ENCODE measurements at places on chromosomes 11 and 22.

GRCh38 chr11:127679816-127680545 is 679.4 kb upstream of the KIRREL3 start:
- no peak for DNase-seq

GRCh38 chr11:62622476-62623089 is 797 bp upstream of the B3GAT3 start:
- DNase-seq, result no peak

- DNase-seq, result no peak
Measured at GRCh38 chr11:133724116-133724515, 121.2 kb downstream of the SPATA19 start.

- no peak for DNase-seq
Measured at GRCh38 chr11:74072286-74072685, 63.4 kb upstream of the UCP3 start.

DNA sequence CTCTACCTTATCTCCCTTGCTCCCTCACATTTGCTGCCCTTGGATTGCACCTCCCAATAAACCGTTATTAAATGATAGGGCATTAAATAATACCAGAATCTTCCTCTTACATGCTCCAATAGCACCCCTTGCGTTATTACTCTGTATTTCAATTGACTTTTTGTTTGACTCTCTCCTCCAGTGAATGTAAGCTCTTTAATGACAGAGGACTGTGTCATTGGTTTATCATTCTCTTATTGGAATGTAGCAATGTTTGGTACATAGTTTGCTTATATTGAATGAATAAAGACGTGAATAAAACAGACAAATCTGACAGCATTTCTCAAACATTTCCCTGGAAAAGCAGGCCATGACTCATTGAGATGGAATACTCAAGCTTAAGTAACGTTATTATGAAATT is 8.7 kb upstream of the MPEG1 start:
- DNase-seq, result no peak

DNA sequence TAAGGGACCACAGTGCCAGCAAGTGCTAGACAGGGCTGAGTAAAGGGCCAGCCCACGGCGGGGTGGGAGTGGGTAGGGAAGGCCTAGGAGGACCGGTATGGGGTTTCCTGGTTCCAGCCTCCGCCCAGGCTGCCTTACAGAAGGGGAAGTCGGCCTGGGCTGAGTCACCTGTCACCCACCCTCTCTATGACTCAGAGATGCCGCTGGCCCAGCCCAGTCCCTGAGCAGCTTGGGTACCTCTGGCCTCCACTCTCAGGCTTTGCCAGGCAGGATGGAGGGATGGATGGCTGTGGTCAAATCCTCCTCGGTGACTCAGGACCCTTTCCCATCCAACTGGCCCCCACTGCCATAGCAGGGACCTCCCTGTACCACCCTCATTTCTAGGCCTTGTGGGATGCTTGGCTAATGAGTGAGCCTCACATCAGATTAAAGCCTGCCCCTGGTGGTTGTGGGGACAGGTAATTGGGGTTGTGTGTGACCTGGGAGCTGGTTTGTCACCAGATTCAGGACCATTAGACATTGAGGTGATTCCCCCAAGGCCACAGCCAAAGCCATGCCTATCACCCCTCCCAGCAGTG is 13.9 kb downstream of the SLC35E4 start:
- DNase-seq, result peak; percentile 33

- DNase-seq, result peak; percentile 23
Measured at GRCh38 chr11:122981388-122982264, at the start of gene BSX. Gene BSX (minus strand): TSS chr11:122981834. CDS start chr11:122981671, 163 bp downstream.

- no peak for DNase-seq
Measured at GRCh38 chr11:25655636-25656035, 676.3 kb upstream of the ANO3 start.

- DNase-seq, result peak; percentile 87
Measured at GRCh38 chr22:46758867-46759290, 3.6 kb upstream of the TBC1D22A start.

DNA sequence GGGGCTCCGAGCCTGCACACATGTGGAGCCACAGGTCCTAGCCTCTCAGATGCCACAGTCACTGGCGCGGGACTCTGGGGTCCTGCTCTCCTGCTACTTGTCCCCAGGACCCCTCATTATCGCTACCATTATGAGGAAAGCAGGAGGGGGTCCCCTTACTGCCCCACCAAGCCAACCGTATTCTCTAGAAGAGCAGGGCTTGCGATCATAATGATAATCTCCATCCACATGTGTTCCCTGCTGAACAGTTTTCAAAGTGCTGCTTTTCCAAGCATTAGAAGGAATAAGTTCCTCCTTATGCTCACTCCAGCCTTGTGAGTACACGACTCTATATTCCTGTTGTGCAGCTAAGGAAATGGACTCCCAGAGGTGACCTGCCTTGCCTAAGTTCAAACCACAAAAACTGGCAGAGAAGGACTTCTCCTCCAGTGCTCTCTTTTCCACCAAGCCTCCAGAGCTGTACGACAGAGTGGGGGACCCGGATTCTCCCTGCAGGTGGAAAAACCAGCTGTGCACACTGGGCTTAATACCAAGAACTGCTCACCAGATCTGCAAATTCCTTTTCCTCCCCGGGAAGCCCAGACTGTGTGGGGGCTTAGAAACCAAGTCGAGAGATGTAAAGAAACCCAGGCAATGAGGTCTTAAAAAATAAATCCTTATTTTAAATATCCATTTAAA is 92.8 kb upstream of the DRD2 start:
- DNase-seq, result no peak

GRCh38 chr11:67167091-67167490 is 48.0 kb downstream of the KDM2A start:
- DNase-seq, result no peak

- peak; percentile 99 for DNase-seq
Measured at GRCh38 chr11:110522471-110522870, 92.7 kb downstream of the FDX1 start.

GRCh38 chr11:32311346-32312065 is 123.8 kb downstream of the WT1 start:
- DNase-seq, result no peak

- no peak for DNase-seq
Measured at GRCh38 chr11:66494935-66495334, 14.7 kb downstream of the DPP3 start.

GRCh38 chr22:48576333-48577013 is 1251.2 kb downstream of the BRD1 start:
- DNase-seq, result no peak

DNA sequence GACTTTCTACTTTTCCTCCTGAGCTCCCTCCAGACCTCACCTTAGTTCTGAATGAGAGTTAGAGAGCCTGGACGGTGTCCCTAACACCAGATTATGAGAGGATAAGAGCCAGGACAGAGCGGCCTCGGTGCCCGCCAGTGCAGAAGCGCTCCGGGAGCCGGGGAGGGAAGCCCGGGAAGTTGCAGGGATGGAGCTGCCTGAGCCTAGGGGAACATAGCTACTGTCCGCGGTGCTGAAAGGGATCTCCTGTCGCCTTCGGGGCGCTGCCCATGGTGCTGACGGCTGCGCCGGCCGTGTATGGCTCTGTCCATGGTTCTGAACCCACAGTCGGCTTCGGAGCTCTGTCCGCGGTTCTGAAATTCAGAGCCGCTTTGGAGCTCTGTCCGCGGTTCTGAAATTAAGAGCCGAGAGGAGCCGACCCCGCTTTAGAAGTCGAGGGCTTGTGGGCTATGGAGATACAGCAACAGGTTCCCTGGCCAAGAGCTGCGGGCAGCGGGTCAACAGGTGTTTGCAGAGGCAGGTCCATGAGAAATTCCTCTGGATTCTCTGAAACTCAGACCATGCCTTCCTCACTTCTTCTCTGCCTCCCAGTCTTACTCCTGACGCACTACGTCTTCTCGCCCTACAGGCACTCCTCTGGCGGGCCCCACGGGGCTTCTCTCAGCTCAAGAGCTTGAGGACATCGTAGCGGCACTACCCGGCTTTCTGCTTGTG is 814 bp downstream of the NPAS4 start:
- DNase-seq, result peak; percentile 87

DNA sequence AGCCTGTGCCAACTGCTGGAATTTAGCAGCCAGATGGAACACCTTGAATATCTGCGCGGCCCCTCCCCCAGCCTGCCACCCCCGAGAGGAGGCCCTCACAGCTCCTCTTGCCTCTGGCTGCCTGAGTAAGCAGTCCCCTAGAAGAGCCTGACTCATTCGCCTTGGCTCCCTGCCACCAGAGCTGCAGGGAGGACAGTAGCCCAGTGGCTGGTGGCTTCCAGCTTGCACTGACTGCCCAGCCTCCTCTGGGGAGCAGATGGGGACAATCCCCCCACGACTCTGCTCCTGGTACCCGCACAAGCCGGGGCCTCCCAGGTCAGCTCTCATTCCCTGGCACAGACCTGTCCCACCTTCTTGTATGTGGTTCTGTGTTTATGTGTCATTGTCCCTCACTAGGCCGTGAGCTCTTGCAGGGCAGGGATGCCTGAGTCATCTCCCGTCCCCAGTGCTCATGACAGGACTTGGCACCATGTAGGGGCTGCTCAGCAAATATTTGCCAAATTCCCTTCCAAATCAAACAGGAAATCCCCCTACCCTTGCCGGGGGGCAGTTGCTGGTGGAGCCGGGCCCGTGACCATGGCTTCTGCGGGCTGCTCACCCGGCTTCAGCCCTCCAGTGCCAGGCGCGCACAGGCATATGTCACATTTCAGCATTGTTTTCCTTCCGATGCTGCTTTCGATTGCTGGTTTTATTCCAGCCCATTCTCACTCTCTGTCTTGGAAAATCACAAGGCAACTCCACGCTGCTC is 43.6 kb downstream of the CACNG2 start:
- peak; percentile 13 for DNase-seq

DNA sequence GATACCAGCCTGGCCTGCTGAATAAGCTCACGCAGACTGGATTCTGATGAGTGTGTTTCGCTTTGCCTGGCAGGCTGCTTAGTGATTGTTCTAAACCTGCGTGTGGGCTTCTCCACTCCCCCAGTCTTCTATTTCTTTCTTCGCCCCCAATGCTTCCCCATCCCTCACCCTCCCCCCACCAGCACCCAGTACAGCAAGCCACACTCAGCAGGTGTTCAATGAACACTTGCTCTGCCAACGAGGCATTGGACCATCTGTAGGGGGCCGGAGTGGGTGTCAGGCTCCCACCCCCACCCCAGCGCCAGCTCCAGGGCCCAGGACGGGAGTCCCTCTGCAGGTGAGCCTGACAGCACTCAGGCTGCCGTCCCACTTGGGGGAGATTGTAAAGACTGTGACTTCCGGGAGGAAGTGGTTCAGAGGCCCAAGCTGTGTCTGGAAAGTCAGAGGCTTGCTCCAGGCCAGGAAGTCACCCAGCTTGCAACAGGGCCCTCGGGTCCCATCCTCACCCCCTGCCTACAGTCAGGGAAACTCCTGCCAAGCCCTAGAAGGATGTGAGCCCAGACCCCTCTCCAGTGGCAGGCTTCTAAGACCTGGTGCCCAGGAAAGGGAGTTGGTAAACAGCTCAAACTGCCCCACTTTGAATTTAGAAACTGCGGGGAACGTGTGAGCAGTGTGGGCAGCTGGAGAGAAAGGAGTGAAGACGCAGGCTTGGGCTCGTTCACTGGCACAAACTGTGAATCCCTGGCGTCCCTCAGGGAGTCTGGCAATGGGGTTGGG is 66.3 kb upstream of the PRDM11 start:
- DNase-seq, result peak; percentile 90

- DNase-seq, result no peak
Measured at GRCh38 chr22:48393885-48394284, 1433.8 kb downstream of the BRD1 start.

- DNase-seq, result no peak
Measured at GRCh38 chr11:123374622-123374968, 55.5 kb upstream of the GRAMD1B start.

- peak; percentile 83 for DNase-seq
Measured at GRCh38 chr22:28034760-28035401, 115.8 kb upstream of the PITPNB start.

GRCh38 chr11:59259867-59260475 is 47.2 kb upstream of the MPEG1 start:
- no peak for DNase-seq

- DNase-seq, result peak; percentile 93
Measured at GRCh38 chr11:109946322-109946846, 146.8 kb upstream of the ZC3H12C start.

DNA sequence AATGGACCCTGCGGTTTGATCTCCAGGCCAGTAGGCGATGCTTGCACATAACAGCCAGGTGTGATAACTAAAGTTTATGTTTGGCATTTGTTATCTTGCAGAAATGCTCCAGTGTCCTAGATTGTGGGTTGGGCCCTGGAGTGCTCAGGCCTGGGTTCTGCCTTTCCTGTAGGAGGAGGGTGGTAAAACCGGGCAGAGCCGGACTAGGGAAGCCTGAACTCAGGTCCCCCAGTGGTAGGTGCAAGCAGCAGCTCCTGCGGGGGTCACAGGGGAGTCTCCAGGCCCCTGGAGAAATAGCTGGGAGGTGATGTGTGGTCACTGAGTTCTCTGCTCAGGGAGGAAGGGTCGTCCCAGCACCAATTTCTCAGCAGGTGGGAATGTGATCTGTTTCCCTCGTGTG is 538.3 kb upstream of the ANO3 start:
- DNase-seq, result no peak

GRCh38 chr22:46380069-46380468 is 44.6 kb downstream of the TRMU start:
- DNase-seq, result no peak

GRCh38 chr11:832529-833113 is at the start of gene CD151:
Gene CD151 (plus strand): TSS chr11:832952. CDS start chr11:836070, 3,118 bp downstream.
- DNase-seq, result no peak

DNA sequence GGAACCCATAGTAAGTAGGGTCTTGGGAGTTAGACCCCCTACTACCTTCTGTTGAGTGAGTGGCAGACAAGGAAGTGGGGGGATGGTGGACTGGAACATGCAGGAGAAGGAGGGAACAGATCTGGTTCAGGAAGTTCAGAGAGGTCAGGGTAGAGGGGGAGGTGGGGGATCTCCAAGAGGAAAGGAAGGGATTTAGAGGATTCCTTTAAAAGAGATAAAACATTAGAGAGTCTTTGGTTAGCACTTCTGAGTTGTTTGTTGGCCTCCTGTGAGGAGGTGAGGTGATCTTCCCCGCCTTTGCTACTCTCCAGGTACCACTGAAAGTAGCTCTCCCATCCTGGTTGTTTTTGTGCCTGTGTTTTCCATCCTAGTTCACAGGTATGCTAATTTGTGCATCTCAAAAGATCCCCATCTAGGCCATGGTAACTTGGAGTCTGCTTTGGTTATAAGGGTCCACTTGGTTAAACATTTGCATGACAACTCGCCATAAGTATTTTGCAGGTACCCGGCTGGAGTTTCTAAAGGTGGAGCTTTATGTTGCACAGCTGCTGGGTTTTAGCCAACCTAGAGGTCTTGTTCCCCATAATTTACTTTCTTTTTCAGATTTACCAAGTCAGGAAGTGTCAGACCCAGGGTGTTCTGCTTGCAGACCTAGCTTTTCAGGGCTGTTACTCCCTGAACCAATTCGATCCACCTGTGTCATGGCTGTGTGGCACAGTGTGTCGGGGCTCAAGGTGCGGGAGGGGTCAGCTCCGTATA is 79.3 kb upstream of the SORL1 start:
- no peak for DNase-seq
